NCI-H2107 (cell line): ENCODE measurements at places on chromosomes 7 and 10.

GRCh38 chr7:36283181-36283580, 106.5 kb upstream of the ANLN start:
- DNase-seq, result no peak

DNA sequence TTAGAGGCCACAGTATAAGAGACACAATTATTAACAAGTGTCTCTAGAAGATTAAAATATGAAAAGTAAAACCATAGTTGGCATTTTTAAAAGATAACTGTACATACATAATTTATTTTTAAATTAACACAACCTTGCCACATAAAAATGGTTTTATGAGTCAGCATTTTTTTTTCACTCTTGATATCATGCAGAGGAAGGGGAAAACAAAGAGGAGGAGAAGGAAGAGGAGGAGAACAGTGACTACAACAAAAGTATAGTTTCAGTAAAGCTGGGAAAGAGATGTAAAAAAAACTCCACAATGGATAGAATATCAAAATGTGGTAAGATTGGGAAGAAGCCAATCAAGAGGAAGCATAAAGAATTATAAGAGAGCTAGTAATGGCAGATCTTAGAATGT, 34.0 kb downstream of the CH25H start:
- no peak for DNase-seq

GRCh38 chr10:49025347-49025983, 85.8 kb upstream of the LRRC18 start:
- DNase-seq, result no peak

- no peak for DNase-seq
Measured at GRCh38 chr10:119450606-119451299, 91.8 kb downstream of the RGS10 start.

DNA sequence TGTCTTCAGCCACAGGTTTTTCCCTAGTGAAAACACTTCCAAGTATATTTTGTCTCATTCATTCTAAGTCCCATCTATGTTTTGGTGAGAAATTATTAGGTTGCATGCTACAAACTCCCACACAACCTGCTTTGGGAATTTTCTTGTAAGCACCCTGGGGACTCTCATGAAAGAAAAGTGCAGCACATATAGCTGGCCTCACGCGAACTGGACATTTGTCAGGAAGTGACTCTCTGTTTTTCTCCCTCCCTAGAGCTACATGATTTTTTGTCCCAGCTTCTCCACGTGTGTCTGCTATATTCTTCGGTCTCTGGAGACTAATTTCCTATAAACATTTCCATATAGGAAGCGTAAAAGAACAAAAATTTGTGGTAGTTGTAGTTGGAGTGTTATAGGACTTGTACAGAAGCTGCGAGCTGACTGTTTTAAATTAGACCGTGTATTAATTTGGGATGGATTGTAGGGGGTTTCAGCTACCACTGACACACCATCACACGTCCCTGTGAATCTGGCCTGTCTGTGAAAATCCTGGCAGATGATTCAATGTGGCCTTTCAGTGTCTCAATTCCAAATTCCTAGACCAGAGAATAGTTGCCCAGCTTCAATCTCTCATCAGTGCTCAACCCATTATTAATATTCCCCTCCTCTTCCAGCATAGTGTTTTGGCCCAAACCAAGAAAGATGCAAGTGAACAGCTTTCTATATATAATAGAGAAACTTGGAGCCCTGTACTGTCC, 40.2 kb downstream of the ARL4A start:
- DNase-seq, result no peak

GRCh38 chr7:108611268-108611667, 41.6 kb downstream of the DNAJB9 start:
- no peak for DNase-seq

DNA sequence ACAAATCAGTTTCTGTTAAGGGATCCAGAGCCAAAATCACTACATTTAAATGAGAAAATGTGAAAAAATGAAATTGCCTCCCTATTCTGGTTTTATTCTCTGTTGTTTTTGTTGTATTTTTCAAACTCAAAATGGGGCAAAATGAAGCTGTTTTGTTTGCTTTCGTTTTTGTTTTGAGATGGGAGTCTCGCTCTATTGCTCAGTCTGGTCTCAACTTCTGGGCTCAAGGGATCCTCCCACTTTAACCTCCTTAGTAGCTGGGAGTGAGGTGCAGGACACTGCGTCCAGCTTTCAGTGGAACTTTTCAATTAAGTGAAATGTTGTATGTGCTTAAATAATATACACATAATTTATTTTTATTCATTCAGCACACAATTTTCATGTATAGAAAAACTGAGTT, 205.0 kb downstream of the SORCS1 start:
- DNase-seq, result no peak

DNA sequence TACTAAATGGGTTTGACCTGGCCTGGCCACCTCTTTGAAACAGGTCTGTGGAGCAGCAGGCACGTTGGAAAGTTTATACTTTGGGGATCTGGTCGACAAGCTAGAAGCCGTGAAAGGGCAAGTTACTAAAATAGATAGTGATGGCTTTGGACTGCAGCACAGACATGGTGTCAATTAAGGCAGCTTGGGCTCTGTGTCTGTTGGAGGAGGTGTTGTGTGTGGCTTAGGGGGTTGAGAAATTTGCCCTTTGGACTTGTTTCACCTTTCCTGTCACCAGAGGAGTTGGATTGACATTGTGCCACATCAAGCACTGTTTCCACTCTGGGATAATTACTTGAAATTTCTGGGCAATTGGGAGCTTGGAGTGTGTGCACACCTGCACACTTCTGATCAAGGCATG, 251.8 kb upstream of the MKI67 start:
- no peak for DNase-seq

GRCh38 chr7:44383566-44383965, 58.2 kb upstream of the CAMK2B start:
- no peak for DNase-seq

DNA sequence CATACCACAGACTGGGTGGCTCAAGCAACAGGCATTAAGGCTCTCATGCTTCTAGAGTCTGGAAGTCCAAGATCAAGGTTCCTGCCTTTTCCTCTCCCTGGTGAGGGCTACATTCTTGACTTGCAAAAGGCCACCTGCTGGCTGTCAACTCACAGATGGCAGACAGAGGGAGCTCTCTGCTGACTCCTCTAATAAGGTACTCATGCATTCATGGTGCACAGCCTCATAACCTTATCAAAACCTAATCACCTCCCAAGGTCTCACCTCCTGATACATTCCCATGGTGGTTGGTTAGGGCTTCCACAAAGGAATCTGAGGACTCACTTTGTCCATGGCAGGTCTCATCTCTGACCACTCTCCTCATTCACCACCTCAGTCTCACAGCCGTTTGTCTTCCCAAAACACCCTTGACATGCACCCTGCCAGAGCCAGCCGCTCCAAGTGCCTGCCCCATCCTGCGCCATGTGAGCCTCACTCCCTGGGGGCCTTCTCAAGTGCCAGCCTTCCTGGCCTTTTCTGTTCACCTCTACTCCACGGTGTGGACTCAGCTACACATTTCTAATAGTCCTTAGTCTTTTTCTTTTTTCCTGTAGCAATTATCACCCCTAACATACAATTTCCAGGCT, 400.3 kb upstream of the ADARB2 start:
- no peak for DNase-seq

DNA sequence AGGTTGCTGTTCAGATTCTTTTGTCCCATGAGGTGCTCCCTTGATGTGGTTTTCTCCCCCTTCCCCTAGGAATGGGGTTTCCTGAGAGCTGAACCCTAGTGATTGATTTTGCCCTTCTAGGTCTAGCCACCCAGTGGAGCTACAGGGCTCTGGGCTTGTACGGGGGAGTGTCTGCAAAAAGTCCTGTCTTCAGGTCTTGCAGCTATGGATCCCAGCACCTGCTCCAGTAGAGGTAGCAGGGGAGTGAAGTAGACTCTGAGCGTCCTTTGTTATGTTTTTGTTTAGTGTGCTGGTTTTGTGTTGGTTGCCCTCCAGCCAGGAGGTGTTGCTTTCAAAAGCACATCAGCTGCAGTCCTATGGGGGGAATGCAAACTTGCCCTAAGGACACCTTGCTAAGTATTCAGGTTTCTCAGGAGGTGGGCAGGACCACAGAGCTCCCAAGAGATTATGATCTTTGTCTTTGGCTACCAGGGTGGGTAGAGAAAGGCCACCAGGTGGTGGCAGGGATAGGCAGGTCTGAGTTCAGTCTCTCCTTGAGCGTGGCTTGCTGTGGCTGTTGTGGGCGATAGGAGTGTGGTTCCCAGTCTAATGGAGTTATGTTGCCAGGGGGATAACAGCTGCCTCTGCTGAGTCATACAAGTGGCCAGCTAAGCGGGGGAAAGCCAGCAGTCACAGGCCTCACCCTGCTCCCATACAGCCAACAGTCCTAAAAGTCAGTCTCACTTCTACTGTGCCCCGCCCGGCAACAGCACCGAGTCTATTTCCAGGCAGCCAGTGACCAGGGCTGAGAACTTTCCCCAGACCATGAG, 92.4 kb upstream of the JCAD start:
- DNase-seq, result peak; percentile 5

DNA sequence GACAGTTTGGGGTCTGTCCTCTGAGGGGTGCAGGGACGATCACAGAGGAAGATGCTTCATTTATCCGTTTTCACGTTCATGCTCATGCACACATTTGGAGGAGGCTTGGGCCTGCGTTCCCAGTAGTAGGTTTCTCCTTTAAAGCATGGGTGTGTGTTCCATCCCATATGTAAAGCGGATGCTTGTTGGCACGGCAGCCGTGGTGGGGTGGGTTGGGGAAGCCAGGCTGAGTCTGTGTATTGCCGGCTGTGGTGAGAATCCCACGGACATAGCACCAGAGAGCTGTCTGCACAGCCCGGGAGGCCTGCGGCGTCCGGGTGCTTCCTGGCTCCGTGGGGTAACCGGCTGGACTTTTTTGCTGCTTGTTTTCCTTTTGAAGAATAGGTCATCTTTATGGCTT, 440 bp downstream of the JAKMIP3 start:
- no peak for DNase-seq

DNA sequence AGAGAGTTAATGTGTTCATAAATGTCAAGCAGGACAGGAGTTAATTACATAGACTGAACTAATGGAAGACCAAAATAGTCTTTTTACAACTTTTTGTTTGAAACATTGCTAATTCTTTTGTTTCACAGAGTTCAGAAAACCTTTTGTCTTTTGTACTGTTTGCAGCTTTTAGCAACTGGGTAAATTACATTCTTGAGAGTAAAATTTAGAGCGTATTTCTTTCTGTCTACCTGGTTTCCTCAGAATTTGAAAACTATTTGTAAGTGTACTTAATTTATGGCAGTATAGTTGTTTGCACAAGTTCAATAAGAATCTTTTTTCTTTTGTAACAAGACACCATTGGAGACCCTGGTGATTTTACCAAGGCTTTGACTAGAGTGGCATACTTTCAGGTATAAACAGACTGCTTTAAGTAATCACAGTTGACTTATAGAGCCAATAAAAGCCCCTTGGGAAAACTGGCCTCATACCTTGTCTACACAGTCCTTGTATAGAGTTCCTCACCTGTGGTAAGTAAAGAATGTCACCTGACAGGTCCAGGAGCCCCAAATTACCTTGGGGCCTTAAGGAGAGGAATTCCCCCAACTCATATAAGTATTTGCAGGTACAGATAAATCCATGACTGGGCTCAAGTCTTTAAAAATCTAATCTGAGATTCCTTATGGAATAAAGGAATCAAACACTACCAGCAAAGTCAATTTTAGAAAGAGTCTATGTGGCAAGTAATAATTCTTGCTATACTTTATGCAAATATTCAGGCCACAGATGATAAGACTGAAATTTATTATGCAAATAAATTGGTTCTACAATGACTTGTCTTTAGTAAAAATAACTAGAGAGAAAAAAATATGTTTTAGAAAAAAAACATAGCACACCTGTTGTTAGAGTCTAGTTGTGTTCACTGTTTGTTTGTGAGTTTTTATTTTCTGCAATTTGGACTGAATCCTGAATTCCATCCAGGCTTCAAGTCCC, 23.6 kb upstream of the CREB3L2 start:
- no peak for DNase-seq

- no peak for DNase-seq
Measured at GRCh38 chr10:112313234-112313633, 30.0 kb downstream of the TECTB start.

DNA sequence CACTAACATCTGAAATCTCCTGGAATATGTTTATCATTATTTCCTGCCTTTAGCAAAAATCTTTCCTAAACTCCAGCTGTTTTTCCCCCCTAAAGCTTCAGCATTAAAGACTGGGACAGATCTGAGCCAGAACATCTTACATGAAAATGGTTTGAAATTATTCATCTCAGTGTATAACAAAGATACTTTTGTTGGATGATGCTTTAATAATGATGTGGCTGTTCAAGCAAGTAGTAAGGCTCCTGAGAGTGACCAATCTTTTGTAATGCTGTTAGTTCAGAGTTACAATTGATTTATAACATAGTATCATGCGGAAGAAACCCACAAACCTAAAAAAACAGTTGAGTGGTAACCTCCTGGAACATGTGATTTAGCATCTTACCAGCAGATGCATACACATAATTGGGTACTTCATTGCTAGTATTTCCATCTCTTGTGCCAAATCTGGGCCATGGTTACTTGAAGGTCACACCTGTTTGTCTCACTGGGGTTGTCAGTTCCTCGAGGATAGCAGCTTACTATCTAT, 1.5 kb downstream of the BZW2 start:
- DNase-seq, result no peak

DNA sequence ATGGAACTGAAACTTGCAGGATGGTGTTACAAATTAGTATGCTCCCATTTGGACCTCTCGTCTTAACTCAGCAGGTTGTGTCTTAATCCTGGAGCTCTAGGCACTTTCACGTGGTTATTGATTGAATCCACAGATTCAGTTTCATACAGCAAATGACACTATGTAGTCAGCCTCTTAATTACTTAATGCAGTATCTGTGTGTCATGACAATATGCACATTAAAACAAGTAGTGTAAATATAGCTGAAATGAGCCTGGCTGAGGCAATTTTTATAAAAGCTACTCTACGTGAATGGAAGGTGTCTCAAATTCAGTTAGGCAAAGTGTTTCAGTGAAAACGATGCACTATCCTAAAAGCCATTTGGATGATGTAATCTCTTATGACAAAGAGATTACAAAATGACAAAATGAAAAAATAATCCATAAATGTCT, 86.8 kb downstream of the CD36 start:
- DNase-seq, result peak; percentile 27

GRCh38 chr7:105655067-105655466, 73.8 kb upstream of the EFCAB10 start:
- no peak for DNase-seq

GRCh38 chr10:20299034-20299736, 483.0 kb downstream of the PLXDC2 start:
- no peak for DNase-seq

DNA sequence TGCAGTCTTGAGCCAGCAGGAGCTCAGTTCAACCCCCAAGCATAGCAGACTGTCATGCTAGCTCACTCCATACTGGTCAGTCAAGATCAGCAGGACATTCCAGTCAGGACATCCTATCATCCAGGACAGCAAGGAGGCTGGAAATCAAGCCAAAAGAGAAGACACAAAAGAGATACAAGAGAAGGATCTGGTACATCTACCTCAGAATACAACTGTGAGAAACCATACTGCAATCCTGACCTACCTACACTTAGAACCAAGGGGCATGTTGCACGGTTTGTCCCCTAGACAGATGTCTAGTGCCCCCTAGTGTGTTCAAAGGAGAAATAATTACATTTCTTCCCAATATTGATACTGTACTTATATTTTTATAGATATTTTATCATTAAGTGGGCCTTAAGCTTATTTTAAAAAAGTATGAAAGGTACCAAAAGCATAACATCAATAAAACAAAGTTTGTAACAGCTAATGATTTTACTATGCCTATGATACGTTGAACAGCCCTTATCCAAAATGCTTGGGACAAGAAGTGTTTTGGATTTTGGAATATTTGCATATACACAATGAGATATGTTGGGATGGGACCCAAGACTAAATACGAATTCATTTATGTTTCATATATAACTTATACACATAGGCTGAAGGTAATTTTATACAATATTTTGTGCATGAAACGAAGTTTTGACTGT, 26.7 kb downstream of the ERCC6 start:
- no peak for DNase-seq
